ENCODE measurements at places on chromosomes 3 and 15.

- DNase-seq, result no peak
Observed at GRCh38 chr3:4552811-4553210, 59.7 kb downstream of the ITPR1 start.

DNA sequence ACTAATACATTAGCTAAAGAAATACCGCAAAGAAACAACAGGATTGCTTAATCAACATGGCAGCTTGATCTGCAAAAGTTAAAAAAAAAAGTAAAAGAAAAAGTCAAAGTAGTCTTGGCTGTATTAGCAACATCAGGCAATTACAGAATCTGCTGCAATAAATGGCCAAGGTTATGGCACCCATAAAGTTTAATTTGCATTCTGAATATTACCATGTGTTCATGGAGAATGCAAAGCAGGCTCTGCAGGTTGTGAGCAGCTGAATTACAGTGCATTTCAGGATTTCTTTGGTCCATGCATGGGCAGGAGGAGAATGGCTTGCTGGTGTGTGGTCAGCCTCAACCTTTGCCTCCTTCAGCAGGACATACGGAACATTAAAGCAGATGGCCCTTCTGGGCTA, 199.1 kb upstream of the AZI2 start:
- no peak for DNase-seq

GRCh38 chr15:77069521-77070121, 1.3 kb downstream of the TSPAN3 start:
- DNase-seq, result peak; percentile 50

DNA sequence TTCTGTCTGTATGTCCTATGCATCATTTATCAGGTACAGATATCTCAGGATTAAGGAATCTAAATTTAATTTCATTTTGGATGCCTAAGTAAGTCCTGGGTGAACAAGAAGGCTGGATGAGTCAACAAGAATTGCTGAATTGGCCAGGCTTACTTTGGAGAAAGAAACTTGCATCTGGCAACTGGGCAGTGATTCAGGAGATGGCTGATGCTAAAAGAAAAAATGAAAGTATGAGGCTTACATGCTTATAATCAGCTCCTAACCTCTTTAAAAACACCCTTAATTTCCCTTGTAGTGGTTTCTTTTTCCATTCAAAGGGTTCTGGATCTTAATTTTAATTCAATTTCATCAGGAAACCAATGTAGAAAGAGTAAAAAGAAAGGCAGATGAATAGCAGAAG, 228.8 kb upstream of the PEX5L start:
- no peak for DNase-seq
